ENCODE measurements at places on chromosomes 16 and 17.

- DNase-seq: no peak
Observed at GRCh38 chr17:43562679-43563599, 16.8 kb upstream of the ETV4 start.

DNA sequence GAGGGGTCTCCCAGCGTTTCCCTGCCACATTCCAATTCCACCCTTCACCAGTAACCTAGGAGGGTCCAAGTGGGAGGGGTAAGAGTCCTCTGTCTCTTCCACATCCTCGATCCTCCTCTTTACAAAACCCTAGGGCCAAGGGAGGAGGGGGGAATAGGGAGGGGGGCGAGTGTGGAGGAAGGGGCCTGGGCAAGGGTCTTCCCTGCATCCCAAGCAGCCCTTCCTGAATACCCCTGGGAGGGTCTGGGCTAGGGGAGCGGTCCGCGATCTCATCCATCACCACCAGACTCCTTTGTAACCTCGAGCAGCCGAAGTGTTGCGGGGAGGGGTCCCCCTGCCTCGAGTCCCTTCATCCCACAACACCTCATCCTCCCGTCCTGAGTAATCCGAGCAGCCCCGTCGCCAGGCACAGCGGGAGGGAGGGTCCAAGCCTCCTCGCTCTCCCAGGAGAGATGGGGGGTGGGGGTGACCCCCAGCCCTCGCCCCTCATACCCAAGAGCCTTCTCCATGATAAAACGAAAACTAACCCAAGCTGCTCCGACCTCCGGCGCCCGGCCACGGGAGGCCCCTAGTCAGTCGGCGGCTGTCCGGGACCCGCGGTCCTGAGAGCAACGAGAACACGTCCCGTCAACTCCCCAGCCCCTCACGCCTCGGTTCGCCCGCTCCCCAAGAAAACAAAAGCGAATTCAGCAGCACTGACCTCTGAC, 502 bp downstream of the SMPD3 start:
- no peak for DNase-seq

- DNase-seq: no peak
Observed at GRCh38 chr16:57623251-57624043, 5.0 kb upstream of the ADGRG1 start.

- no peak for DNase-seq
Observed at GRCh38 chr16:73915140-73915539, 381.5 kb upstream of the PSMD7 start.

GRCh38 chr16:50202926-50203624, 50.0 kb downstream of the TENT4B start:
- DNase-seq: no peak

GRCh38 chr16:77868478-77868877, 80.1 kb downstream of the VAT1L start:
- DNase-seq: no peak

DNA sequence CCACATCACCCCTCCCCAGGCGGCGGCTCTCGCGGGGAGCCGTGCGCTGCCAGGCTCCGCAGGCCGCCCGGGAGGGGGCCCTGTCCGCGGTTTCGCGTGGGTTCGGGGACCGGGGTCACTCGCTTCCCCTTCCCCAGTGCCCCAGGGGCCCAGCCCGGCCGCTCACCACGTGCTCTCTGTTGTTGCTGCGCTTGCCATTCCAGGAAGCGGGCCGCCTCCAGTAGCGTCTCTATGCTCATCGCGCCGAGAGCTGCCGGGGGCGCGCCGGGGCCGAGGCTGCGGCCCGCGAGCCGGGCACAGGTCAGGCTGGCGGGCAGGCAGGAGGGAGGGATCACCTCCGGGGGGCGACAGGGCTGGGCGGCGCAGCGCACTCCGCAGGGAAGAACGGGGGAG, 390 bp downstream of the MNT start:
- DNase-seq: peak; percentile 59

DNA sequence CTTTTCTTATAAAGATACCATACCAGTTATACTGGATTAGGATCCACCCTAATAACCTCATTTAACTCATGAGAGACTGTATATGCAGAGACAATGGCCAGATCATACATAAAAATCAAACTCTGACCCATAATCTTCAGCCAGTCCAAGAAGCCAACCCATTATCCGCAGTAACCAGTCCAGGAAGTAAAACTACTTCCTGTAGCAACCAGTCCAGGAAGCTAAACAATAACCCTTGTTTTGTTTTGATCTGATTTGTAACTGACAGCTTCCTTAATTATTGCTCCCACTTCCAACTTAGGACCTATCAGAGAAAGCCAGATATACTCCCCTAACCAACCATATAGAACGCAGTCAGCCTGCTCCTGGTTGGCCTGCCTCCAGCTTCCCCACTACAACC, 19.2 kb upstream of the SSTR2 start:
- DNase-seq: no peak

- no peak for DNase-seq
Observed at GRCh38 chr17:37465069-37465616, 24.5 kb upstream of the DUSP14 start.

GRCh38 chr17:4728124-4728523, 3.1 kb upstream of the MED11 start:
- no peak for DNase-seq

GRCh38 chr16:23944381-23944780, 108.6 kb downstream of the PRKCB start:
- DNase-seq: no peak

DNA sequence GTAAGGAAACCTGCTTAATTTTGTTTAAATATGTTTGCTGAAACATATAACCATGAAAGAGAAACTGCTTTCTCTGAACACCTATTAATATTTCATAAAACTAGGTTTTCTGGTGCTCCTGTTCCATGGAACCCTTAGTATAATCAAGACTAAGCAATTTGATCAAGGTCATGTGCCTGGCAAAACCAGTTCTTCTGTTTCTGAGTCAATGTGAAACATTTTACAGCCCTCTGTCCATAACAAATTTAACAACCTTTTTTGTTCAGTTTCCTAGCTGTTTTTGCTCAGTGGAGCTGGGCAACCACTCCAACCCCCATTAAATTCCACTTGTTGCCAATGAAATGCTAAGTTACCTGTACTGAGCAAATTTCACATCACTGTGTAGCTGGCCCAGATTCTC, 344.0 kb downstream of the CA10 start:
- no peak for DNase-seq

DNA sequence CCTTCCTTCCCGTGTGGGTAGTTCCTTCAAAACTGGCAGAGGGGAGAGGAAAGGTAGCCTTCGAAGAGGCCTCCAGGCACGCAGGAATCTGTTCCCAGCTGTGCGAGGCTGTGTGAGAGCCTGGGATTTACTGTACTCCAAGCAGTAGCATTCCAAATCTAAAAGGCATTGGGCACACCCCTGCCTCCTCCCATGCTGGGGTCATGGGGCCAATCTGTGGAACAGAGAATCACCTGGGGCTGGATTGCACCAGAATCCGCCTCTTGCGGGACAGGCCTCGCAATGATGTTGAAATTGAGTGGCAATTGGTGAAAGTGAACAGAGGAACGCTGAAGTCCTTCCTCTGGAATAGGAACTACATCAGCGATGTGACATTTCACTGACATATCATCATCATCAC, 72.5 kb upstream of the IRX3 start:
- no peak for DNase-seq

- no peak for DNase-seq
Observed at GRCh38 chr16:50856991-50857390, 115.1 kb downstream of the CYLD start.

DNA sequence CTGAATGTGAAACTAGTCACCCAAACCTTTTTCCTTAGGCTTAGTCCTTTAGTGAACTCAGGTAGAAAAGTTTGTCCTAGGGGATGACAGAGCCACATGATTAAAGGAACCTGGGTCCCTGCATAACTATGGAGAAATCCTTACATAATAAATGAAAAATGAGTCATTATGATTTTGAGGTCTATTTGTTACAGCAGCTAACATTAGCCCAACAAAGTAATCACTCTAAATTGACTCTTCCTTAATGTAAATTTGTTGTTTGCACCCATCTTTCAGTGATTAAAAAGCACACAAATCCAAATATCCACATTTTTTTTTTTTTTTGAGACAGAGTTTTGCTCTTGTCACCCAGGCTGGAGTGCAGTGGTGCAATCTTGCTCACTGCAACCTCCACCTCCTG, 32.0 kb downstream of the OGFOD1 start:
- no peak for DNase-seq

Data from stimulated activated naive B cell treated with anti-CD40 and anti-IgM and Interleukin-4, amounts not matched to agents 10 μg/mL and 1 μg/mL and 100 μg/mL, for 72 hours (primary cell).